ENCODE measurements at places on chromosomes 1 and 21.

GRCh38 chr1:178962853-178963711 is 62.6 kb upstream of the FAM20B start:
- DNase-seq = no peak

DNA sequence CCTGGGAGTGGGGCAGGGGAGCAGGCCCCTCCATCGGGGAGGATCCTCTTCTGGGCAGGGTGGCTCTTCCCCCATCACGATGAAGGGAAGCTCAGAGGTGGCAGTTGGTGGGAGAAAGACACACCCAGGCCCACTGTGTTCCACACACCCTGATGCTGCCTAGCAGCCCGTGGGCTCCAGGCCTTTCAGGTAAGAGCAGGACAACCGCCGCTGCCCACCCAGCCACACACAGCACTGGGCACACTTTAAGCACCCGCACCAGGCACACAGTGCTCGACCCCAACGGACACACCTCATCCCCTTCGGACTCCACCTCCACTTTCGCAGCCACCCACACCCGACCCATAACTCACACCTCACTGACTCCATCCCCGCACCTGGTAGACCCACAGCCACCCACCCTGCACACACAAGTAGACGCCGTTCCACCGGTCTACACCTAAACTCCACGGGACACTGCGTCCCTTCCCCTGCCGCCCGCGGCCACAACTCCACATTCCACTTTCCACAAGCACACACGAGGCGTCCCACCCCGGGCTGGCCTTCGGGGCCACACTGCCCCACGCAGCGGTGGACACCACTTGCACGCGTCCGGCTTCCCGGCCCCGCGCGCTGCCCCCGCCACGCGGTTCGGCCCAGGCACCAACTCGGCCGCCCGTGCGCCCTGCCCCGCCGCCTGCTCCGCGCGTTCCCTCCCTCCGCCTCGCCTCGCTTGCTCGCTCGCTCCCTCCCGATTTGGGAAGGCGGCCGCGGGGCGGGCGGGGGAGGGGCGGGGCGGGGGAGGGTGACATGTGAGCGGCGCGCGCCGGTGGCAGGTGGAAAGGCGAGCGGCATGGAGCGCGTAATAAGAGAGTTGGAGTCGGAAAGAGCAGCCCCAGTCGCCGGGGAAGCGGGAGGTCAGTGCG is at the start of gene KCNQ4:
TSS of gene KCNQ4 (plus strand) at position 787 of the 905 bp plus-strand sequence. CDS start 307 bp downstream, outside the sequence.
- peak; percentile 27 for DNase-seq

- no peak for DNase-seq
Measured at GRCh38 chr1:214573386-214574318, 22.2 kb upstream of the PTPN14 start.

GRCh38 chr21:40706806-40707655 is 139.9 kb downstream of the DSCAM start:
- no peak for DNase-seq

- no peak for DNase-seq
Measured at GRCh38 chr1:24558902-24559791, 3.3 kb downstream of the NCMAP start.

DNA sequence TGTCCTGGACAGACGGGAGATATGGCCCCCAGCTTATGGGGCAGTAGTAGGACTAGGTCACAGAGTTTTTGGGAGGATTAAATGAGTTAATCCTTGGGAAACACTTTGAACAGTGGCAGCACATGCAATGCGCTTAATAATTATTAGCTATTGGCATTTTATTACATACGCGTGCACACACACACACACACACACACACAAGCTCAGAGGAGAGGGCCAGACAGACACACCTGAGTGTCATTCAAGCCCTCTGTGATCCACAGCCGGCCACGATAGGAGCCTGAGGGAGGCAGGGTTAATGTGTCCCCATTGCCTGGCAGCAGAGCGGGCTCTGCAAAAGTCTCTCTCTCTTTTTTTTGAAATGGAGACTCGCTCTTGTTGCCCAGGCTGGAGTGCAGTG is 37.9 kb downstream of the EPHA2 start:
- DNase-seq = no peak

DNA sequence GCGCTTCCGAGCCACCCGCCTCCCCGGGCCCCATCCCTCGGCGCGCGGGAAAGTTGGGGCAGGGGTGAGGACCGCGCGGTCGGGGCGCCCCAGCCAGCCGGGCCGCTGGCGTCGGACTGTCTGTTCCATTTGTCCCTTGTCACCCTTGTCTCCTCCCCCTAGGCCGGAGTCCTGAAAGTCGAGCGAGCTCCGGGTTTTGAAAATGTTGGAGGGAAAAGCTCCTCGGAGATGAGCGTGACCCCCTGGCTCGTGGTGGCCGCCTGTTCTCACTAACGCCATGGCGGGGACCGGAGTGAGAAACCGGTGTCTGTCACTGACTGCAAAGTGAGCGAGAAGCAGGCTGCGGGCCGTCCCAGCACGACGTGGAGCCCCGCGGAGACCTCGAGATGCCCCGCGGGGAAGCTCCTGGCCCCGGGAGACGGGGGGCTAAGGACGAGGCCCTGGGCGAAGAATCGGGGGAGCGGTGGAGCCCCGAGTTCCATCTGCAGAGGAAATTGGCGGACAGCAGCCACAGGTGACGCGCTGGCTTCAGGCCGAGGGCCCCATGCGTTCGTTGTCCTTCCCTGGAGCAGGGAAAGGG is 491 bp downstream of the PER3 start:
- no peak for DNase-seq

GRCh38 chr1:244231572-244232315 is 180.7 kb downstream of the ZBTB18 start:
- no peak for DNase-seq

GRCh38 chr1:37073854-37074379 is 39.6 kb upstream of the GRIK3 start:
- DNase-seq = no peak

GRCh38 chr1:212286556-212287131 is 1.4 kb downstream of the PPP2R5A start:
- no peak for DNase-seq

DNA sequence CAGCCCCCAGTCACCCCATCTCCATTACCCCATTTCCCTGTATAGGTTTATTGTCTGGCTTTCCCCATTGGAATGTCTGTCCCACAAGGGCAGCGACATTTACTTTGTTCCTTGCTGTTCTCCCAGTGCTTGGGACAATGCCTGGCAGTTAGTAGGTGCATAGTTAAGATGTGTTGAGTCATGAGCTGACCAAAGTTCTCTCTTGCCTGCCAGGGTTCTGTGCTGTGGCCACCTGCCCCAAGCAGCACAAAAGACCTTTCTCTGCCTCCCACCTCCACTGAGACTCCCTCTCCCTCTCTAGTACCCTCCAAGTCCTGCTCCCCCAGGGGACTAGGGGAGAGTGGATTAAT is 40.0 kb downstream of the TMCO4 start:
- no peak for DNase-seq

DNA sequence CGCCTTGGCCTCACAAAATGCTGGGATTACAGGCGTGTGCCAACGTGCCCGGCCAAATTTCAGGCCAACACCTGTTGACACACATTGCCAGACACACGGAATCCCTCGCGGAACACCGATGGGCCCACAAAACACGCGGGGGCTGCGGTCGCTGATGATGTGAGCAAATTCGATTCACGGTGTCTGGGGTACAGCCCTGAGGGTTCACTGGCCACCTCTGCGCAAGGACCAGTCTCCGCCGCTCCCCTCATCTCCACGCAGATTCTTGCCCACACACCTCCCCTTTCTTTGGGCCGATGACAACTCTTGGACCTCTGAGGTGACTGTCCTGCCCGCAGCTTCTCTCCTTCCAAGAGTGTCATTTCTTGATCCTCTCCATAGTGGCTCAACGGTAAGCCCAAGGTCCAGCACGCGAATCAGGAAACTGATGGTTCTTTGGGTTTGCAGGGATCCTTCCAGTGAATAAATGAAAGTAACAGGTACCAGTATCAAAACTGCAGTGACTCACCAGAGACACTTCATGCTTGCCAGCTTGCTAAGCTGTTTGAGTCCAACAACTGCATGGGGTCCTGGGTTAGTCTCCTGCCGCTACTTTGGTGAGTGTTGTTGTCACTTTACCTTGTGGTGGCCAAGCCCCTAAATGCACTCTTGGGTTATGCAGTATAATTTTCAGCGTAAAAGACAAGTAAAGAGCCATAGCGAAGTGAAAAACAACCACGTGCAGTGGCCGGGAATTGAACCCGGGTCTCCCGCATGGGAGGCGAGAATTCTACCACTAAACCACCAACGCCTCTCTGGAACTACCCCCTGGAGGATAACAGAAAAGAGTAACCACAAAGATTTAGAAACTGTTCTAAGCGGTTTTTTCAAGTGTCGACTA is 11.0 kb upstream of the RNU1-3 start:
- no peak for DNase-seq

- no peak for DNase-seq
Measured at GRCh38 chr1:100075773-100076172, 57.0 kb downstream of the SASS6 start.

GRCh38 chr1:12424087-12424529 is 193.9 kb downstream of the DHRS3 start:
- no peak for DNase-seq

- DNase-seq = peak; percentile 15
Measured at GRCh38 chr1:186618401-186619170, 61.6 kb downstream of the PTGS2 start.

- DNase-seq = no peak
Measured at GRCh38 chr1:192762265-192762664, 46.6 kb upstream of the RGS2 start.
